Progenitor cell of endocrine pancreas (in vitro differentiated cells): ENCODE measurements at places on chromosomes 6 and 20.
A peak's percentile ranks its signal among the peaks of the same experiment; 100 is the strongest.

DNA sequence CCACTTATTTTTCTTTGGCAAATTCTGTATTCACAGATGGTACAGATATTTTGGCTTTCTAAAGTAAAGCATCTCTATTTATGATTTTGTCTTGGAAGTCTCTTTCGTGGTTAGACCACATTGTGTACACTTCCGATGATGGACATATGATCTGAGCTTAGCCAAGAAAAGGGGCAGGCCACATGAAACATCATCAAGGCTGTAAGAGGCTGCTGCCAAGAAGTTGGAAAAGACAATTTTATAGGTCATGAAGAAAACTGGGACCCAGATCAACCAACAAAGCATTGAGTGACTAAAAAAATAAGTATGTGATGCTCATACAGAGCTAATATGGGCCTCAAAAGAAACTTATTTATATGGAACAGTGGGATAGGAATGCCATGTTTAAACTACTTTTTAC lies 266.4 kb downstream of the HAO1 start:
- H3K4me1 ChIP-seq, result no peaks in the 10 kb centered on the region
- no peak overlapping the region for H3K4me3 ChIP-seq
- DNase-seq, result no peak
- no peaks in the 10 kb centered on the region for H3K36me3 ChIP-seq
- peaks cover 5% of the 10 kb centered on the region for H3K27me3 ChIP-seq
- H3K27ac ChIP-seq, result no peak overlapping the region

- DNase-seq, result no peak
- peaks cover 15% of the 10 kb centered on the region for H3K4me1 ChIP-seq
- H3K4me3 ChIP-seq, result no peak overlapping the region
- peaks cover 6% of the 10 kb centered on the region for H3K36me3 ChIP-seq
These were observed 362.6 kb downstream of the EPM2A start for GRCh38 chr6:145372671-145373151.

DNA sequence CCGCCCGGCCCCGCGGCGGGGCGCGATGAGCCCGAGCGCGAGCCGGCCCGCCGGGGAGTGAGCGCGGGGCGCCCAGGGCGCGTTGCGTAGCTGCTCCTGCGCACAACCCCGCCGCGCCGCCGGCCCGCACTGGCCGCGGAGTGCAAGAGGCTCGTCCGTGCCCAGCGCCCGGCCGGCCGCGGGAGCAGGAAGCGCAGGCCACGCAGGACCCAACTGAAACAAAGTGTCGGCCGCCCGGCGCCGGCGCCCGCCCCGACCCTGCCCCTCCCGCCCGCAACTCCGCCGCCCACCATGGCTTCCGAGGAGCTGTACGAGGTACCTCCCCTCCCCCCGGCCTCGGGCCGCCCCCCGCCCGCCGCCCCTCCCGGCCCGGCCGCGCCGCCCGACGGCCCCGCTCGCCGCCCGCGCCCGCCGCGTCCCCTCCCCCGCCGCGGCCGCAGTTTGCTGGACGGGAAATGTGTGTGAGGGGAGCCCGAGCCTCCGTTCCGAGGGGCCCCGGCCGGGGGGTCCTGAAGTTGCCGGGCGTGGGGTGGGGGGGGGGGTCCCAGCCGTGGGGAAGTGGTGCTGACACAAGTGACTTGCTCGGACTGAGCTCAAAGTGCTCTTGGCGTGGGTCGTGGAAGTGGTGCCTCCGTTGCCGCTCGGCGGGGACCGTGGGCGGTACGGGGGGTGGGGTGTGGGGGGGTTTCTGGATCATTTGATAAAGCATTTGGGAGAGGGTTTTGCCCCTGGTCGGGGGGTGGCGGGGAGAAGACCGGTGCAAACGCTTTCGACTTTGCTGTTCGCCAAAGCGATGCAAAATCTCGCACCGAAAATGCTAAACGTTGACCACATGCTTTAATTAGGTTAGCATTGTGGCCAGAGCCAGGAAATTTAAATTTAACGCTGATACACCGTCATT lies 539 bp downstream of the CDYL start:
- peak; percentile 47 for DNase-seq
- peaks cover 31% of the 10 kb centered on the region for H3K27me3 ChIP-seq
- peaks cover 23% of the 10 kb centered on the region for H3K4me1 ChIP-seq
- peak overlapping the region; percentile 86 for H3K27ac ChIP-seq
- peak overlapping the region; percentile 90 for H3K4me3 ChIP-seq

GRCh38 chr20:2136275-2136674 lies 34.6 kb downstream of the STK35 start:
- H3K27me3 ChIP-seq, result no peaks in the 10 kb centered on the region
- peaks cover 3% of the 10 kb centered on the region for H3K36me3 ChIP-seq
- H3K4me1 ChIP-seq, result peaks cover 14% of the 10 kb centered on the region
- H3K4me3 ChIP-seq, result no peak overlapping the region
- DNase-seq, result no peak
- H3K27ac ChIP-seq, result no peak overlapping the region

- H3K4me1 ChIP-seq, result no peaks in the 10 kb centered on the region
- DNase-seq, result no peak
- no peaks in the 10 kb centered on the region for H3K36me3 ChIP-seq
- no peak overlapping the region for H3K27ac ChIP-seq
These were observed 33.2 kb upstream of the TAF8 start for GRCh38 chr6:42017021-42017643.

GRCh38 chr6:157200611-157201010 lies 122.7 kb downstream of the TMEM242 start:
- H3K4me3 ChIP-seq, result no peak overlapping the region
- H3K27me3 ChIP-seq, result no peaks in the 10 kb centered on the region
- no peak overlapping the region for H3K27ac ChIP-seq
- H3K4me1 ChIP-seq, result peaks cover 17% of the 10 kb centered on the region
- DNase-seq, result no peak

DNA sequence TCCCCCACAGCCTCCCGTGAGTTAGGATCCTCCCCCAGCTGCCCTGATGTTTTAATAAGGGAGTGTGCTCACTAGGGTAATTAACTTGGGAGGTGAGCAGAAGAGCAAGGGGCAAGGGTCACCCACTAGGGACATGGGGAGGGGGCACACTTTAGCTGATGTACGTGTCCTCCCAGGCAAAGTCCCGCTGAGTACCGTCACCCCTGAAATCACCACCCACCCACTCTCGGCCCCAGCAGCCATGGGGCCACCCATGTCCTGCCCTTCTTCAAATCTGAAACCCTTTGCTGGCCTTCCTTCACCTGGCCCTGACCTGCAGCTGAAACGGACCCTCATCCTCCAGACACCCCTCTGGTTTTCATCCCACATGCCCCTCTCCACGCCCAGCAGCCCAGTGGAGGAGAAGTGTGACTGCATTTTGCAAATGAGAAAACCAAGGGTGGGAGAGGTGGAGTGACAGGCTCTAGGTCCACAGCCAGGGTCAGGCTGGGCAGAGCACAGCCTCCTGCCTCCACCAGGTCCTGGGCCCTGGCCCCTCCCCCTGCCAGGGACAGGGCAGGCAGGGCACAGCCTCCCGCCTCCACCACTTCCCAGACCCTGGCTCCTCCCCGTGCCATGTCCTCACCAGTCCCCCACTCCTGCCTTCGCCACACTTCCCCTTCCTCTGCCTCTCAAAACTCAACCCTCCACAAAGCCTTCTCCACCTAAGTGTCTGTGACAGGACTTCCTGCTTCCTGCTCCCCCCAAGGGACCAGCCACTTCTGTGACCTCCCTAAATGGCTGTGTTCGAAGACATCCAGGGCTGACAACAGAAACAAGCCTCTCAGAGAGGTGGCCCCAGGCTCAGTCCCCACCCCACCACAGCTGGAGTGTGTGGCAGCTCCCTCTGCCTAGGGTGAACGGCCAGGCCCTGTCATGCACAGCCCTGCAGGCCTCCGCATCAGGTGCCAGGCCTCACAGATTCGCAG lies 15.1 kb downstream of the ACSS1 start:
- DNase-seq, result no peak
- no peaks in the 10 kb centered on the region for H3K4me1 ChIP-seq
- peaks cover 6% of the 10 kb centered on the region for H3K27me3 ChIP-seq
- H3K36me3 ChIP-seq, result no peaks in the 10 kb centered on the region

DNA sequence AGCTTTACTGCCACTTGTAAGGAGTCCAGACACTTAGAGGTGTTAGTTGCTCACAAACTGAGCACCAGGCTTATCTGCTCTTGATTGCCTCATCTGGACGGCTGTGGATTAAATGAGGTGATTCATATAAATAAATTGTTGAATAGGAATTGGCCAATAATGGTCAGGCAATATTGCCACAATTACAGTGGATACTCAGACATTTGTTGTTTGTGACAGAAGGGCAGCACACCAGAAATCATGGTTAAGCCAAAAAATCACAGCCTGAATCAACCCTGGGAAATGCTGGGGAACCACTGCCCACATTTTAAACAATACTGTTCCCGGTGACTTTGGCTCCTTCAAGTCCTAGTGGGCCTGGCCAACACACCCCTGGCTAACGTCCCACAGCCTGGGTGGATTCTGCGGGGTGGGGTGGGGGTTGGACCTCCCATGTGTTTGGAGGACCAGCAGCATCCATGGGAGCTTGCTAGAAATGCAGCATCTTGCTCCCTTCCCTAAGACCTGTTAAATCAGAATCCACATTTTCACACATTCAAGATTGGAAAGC lies 29.5 kb upstream of the SPDEF start:
- no peak for DNase-seq
- peaks cover 3% of the 10 kb centered on the region for H3K4me1 ChIP-seq
- H3K4me3 ChIP-seq, result no peak overlapping the region
- no peak overlapping the region for H3K27ac ChIP-seq
- peaks cover under 1% of the 10 kb centered on the region for H3K27me3 ChIP-seq

- no peaks in the 10 kb centered on the region for H3K27me3 ChIP-seq
- no peak for DNase-seq
- peaks cover 29% of the 10 kb centered on the region for H3K4me1 ChIP-seq
- peak overlapping the region; percentile 11 for H3K27ac ChIP-seq
These were observed 35.3 kb downstream of the CHMP4B start for GRCh38 chr20:33846291-33846935.

GRCh38 chr6:146984251-146984924 lies 219.8 kb upstream of the STXBP5 start:
- H3K4me1 ChIP-seq, result peaks cover 49% of the 10 kb centered on the region
- H3K27ac ChIP-seq, result peak overlapping the region; percentile 13
- no peak overlapping the region for H3K4me3 ChIP-seq
- no peak for DNase-seq
- H3K36me3 ChIP-seq, result peaks cover 1% of the 10 kb centered on the region

DNA sequence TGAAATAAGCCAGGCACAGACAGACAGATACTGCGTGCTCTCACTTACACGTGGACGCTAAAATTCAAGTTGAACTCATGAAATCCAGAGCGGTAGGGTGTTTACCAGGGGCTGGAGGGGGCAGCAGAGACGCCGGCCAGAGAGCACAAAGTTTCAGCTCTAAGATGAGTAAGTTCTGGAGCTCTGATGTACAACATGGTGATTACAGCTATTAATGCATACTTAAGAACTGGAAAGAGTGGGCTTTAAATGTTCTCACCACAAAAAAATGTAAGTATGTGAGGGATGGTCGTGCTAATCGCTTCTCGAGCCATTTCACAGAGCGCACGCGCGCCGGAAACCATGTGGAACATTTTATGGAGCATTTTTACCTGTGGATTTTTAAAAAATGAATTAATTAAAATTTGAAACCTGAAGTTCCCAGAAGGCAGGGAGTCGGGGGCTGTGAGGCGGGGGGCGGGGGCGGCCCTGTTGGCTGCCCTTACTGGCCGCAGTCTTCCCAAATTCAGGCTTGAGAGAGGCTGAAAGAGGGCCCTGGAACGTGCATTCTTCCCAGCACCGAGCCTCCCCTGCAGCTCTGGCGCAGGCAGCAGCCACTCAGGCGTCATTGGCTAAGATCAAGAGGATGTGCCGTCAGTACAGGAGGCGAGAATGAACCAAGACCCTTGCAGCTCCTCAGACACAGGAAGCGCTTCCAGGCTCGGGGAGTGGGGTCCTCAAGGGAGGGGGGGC lies 8.5 kb upstream of the SLCO4A1 start:
- no peaks in the 10 kb centered on the region for H3K36me3 ChIP-seq
- no peak overlapping the region for H3K27ac ChIP-seq
- peaks cover 4% of the 10 kb centered on the region for H3K4me1 ChIP-seq
- H3K4me3 ChIP-seq, result no peak overlapping the region

- H3K4me1 ChIP-seq, result peaks cover 5% of the 10 kb centered on the region
- no peaks in the 10 kb centered on the region for H3K36me3 ChIP-seq
- H3K27me3 ChIP-seq, result peaks cover 38% of the 10 kb centered on the region
- H3K27ac ChIP-seq, result no peak overlapping the region
These were observed 23.9 kb downstream of the SUMO4 start for GRCh38 chr6:149423964-149424440.

DNA sequence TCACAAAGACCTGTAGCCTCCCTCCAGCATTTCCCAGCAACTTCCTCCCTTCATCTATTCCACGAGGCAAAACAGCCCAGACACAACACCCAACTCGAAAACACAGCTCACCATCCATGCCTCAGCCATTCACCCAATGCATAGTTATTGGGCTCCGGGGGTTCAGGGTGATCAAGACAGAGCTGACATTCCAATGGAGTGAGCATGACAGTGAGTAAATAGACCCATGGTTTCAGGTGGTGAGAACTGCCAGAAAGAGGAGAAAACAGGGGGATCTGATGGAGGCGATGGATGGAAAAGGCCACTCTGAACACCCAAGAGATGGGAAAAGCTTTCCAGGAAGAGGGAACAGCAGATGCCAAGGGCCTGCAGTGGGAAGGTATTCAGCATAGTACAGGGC lies 5.9 kb downstream of the CASS4 start:
- H3K4me3 ChIP-seq, result no peak overlapping the region
- H3K27ac ChIP-seq, result no peak overlapping the region
- H3K27me3 ChIP-seq, result no peaks in the 10 kb centered on the region
- no peaks in the 10 kb centered on the region for H3K4me1 ChIP-seq

- H3K27ac ChIP-seq, result no peak overlapping the region
- H3K36me3 ChIP-seq, result peaks cover 7% of the 10 kb centered on the region
- DNase-seq, result no peak
- no peak overlapping the region for H3K4me3 ChIP-seq
- H3K4me1 ChIP-seq, result peaks cover 6% of the 10 kb centered on the region
These were observed 44.7 kb downstream of the MCUR1 start for GRCh38 chr6:13769655-13770053.

DNA sequence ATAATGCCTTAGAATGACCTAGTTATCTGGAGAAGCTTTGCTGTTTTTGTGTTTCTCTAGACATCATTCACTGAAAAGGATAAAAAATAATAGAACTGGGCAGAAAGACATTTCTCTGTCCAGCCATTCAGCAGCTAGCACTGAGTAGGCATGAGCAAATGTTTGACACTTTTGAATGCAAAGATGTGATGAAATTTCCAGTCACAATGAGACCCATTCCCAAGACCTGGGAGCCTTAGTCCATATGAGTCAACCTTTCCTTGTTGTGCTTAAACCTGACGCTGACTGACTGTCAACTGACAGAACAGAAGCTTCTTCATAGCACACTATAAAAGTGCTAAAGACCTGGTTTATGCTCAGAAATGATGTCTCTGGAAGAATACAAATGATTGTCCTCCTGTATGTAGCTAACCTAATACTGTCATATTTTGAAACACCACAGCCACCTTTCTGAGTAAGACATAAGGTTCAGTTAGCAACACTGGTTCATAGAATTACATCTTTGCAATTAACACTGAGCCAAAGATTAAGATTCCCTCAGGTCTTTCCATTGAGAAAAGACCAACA lies 17.1 kb downstream of the RALGAPA2 start:
- H3K27ac ChIP-seq, result no peak overlapping the region
- H3K27me3 ChIP-seq, result no peaks in the 10 kb centered on the region
- peaks cover 12% of the 10 kb centered on the region for H3K4me1 ChIP-seq

GRCh38 chr20:54320148-54320607 lies 112.3 kb downstream of the PFDN4 start:
- H3K27me3 ChIP-seq, result no peaks in the 10 kb centered on the region
- no peaks in the 10 kb centered on the region for H3K4me1 ChIP-seq
- H3K36me3 ChIP-seq, result no peaks in the 10 kb centered on the region
- no peak for DNase-seq
- no peak overlapping the region for H3K4me3 ChIP-seq
